ENCODE measurements at places on chromosomes 4 and X.
A peak's percentile ranks its signal among the peaks of the same experiment; 100 is the strongest.

DNA sequence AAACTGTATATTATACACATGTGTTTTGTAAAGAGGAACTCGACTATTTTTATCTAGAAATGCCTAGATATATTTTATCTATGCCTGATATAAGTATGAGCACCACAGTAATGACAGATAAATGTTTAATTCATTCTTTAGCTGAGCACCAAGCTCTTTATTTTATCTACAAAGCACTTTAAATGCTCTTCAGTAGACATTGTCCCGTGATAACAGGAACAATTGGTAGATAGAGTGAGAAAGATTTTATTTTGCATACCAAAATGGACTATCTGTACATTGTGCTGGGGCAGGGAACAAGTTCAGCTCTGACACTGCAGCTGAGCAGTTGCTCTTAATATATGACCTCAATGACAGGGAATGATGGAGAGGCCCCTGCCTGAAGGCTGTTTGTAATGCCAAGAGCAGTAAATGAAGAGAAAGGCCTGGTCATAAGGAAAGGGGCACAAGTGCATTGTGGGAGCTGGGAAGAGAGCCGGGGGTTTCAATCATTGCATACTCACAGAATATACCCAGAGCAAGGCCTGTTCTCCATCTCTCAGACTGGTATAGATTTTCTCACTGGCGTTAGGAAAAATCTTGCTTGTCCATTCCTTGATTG lies 57.3 kb downstream of the SEPTIN11 start:
- no peak overlapping the region for H3K27ac ChIP-seq
- no peaks in the 10 kb centered on the region for H3K36me3 ChIP-seq
- DNase-seq, result no peak
- no peaks in the 10 kb centered on the region for H3K27me3 ChIP-seq
- H3K4me1 ChIP-seq, result peaks cover 36% of the 10 kb centered on the region

DNA sequence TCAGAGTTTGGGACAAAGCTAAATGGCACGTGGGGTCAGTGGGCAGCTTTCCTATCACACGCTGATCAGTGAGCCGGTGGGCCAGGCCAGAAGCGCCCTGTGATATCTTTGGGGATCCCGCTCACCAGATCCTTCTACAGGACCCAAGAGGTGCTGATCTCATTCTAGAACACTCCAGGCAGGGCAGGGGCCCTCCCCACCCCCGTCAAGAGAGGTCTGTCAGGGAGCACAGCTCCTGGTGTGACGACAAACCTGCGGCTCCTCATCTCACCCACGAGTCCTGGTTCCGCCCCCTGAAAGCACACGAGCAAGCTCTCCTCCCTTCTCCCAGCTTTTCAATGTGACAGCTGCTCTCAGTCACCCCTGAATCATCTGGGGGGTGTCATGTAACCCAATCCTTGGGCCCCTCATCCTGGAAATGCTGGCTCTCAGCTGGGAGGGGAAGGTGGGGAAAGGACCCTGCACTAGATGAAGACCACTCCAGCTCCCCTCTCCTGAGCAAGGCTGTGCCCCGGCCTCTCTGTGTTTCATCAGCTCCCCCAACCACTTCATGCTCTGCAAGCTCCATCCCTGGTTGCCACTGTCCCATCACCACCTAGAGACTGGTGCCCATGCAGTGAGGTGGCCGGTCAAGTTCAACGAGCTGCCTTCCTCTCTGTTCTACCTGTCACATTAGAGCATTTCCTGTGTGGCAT lies 4.6 kb downstream of the HCFC1 start:
- no peak overlapping the region for H3K4me3 ChIP-seq
- H3K4me1 ChIP-seq, result peaks cover 42% of the 10 kb centered on the region
- H3K36me3 ChIP-seq, result peaks cover 15% of the 10 kb centered on the region
- peak; percentile 62 for DNase-seq

DNA sequence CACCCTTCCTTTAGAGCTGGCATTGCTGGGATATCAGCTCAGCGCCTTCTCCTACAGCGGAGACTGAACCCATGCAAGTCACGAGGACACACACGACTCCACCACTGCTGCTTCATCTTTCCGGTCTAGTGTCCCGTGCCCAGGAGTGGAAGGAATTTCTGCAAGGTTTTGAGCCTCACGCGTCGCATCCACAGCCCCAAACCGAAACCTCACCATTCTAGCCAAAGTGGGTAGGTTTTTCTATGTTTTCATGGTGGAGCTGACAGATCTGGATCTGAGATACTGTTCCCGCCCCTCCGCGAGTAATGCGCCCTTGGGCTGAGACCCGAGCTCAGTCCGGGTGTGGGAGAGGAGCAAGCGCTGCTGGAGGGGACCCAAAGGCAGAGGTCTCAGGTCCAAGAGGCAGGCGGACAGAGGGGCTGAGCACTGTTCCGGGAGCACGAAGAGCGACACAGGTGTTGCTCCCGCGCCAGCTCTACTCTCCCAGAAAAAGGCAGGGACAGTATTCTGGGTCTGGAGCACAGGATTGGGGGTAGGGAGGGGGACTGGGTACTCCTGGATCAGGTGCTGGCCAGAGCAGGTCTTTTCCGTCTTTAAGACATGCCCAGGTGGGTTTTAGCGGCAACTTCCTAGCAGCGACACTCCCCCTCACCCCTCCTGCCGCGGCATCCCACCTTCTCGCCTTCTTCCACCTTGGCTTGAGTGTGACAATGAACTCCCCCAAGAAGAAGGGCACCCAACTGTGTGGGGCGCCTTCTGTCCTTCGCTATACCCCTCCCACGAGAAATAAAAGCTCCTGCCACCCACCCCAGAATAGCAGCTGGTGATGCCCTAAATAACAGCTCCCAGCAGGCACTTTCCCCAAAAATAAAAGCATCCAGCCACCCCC lies 1.8 kb downstream of the EPHA5 start:
- peaks cover 34% of the 10 kb centered on the region for H3K4me1 ChIP-seq
- peak; percentile 58 for DNase-seq
- peaks cover 61% of the 10 kb centered on the region for H3K27me3 ChIP-seq
- no peak overlapping the region for H3K27ac ChIP-seq

DNA sequence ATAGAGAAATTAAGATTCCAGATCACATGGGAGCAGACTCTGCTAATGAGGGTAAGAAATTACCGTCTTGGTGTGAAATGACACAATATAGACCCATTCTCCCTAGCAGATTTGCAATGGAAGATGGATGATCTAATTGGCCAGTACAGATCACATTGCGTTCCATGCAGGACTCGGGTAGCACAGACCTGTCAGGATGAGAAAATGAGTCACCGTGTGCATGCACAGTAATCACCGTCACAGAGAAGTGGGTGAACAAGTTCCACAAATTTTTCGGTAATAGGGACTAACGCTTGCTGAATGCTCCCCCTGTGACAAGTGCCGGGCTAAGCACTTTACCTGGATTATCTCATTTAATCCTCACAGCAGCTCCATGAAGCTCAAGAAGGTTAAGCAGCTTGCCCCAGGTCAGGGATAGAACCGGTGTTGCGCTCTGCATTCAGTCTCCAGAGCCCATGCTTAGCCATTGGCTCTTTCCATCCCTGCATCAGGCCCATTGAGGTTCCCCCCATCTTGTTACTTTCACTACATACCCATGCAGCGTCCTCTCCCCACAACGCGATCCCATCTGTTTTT lies 375.6 kb downstream of the FBXW7 start:
- no peak overlapping the region for H3K4me3 ChIP-seq
- no peak overlapping the region for H3K27ac ChIP-seq
- H3K27me3 ChIP-seq, result no peaks in the 10 kb centered on the region
- no peaks in the 10 kb centered on the region for H3K36me3 ChIP-seq

GRCh38 chrX:129845616-129846190 lies 2.0 kb upstream of the ZDHHC9 start:
- H3K36me3 ChIP-seq, result no peaks in the 10 kb centered on the region
- H3K4me1 ChIP-seq, result peaks cover 7% of the 10 kb centered on the region
- H3K4me3 ChIP-seq, result no peak overlapping the region
- no peak for DNase-seq

- peaks cover 6% of the 10 kb centered on the region for H3K4me1 ChIP-seq
- H3K4me3 ChIP-seq, result no peak overlapping the region
- H3K27me3 ChIP-seq, result no peaks in the 10 kb centered on the region
- no peak for DNase-seq
- H3K27ac ChIP-seq, result no peak overlapping the region
Measured at GRCh38 chr4:53717064-53717549, 125.8 kb upstream of the LNX1 start.

DNA sequence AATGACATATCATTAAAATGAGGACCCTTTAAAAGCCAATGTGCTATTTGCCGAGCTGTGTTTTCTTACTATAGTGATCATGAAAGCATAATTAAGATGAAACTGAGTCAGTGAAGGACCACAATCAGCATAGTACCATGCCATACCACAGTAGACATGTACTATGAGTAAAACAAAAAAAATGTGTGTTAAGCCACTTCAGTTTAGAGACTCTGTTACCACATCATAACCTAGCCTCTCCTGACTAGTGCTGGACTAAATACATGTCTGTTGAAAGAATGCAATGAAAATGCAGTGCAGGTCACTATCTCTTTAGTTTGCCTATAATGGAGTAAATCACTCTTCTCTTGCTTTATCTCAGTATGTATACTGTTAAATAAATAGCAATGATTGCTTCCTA lies 12.3 kb upstream of the DDX53 start:
- no peak overlapping the region for H3K27ac ChIP-seq
- no peaks in the 10 kb centered on the region for H3K4me1 ChIP-seq
- no peak overlapping the region for H3K4me3 ChIP-seq
- H3K36me3 ChIP-seq, result no peaks in the 10 kb centered on the region
- no peaks in the 10 kb centered on the region for H3K27me3 ChIP-seq

DNA sequence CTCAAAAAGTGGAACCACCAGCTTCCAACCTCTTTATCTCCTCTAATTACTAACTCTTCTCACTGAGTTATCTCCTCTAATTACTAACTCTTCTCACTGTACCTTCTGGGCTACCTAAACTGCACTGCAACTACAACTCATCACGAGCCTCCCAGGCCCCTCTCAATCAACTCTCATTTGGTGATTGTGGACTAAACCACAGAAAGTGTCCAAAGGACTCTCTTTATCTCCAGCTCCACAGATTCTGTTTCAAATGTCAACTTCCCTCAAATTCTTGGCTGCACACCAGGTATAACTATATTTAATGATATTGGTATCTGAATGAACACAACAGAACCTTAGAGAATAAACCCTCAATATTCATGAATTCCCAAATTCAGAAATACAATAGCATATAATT lies 182.9 kb downstream of the MAML3 start:
- no peak for DNase-seq
- H3K4me1 ChIP-seq, result peaks cover 23% of the 10 kb centered on the region
- no peak overlapping the region for H3K27ac ChIP-seq
- H3K4me3 ChIP-seq, result no peak overlapping the region

DNA sequence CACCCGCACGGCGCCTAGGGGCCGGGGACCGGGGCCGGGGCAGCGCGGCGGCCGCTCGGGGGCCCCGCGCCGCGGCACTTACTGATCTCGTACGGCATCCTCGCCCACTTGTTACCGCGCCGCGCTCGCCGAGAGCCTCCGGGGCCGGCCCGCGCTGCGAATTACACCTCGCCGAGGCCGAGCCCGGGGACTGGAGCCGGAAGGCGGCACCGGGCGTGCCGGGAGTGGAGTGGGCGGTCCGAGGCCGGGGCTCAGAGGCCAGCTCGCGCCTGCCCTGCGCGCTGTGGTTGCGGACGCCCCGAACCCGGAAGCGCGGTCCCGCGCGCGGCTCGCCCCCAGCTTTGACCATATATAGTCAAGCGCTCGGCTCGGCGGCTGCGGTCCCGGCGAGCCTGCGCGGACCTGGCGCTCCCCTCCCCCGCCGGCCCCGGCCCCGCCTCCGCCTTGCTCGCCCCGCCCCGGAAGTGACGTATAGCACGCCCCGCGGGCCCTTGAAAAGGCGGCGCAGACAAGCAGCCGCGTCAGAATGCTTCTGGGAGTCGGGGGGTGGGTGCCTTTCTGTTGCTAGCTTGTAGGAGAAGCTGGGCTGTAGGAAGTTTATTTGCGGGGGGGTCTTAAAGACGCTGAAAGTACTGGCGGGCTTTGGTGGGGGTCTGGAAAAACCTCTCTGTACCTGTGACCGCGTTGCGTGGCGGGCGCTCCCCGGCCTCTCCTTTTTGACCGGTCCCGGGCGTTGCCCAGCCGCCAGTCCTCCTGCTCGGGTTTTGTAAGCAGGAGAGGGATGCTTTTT lies at the start of gene WDR1:
TSS of gene WDR1 (minus strand) at position 231 of the 790 bp plus-strand sequence. CDS start at position 98, 133 bp downstream.
- H3K4me1 ChIP-seq, result peaks cover 47% of the 10 kb centered on the region
- no peaks in the 10 kb centered on the region for H3K27me3 ChIP-seq
- peak within 1 kb of the TSS; percentile 79 for H3K4me3 ChIP-seq
- peak within 1 kb of the TSS; percentile 98 for H3K27ac ChIP-seq
- H3K36me3 ChIP-seq, result peaks cover 31% of the 10 kb centered on the region
- DNase-seq, result peak; percentile 97

- H3K36me3 ChIP-seq, result no peaks in the 10 kb centered on the region
- H3K4me1 ChIP-seq, result peaks cover 10% of the 10 kb centered on the region
- no peak for DNase-seq
- no peaks in the 10 kb centered on the region for H3K27me3 ChIP-seq
Measured at GRCh38 chr4:85776579-85776978, 301.6 kb downstream of the ARHGAP24 start.

DNA sequence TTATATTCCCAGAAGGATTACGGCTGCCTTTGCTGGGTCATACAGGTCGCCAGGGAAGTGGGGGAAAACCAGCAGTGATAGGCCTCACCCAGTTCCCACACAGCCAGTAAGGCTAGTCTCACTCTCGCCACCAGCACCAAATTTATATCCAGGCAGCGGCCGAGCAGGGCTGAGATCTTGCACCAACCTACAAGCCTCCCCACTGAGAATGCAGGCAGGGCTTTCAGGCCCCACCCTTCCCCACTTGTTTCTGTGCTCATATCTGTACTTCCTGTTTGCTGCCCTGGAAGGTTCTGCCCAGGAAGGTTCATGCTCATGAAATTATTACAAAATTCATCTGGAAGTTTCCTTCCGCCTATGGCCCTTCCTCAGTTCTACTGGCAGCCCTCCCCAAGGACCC lies 179.7 kb downstream of the STIM2 start:
- no peaks in the 10 kb centered on the region for H3K27me3 ChIP-seq
- H3K36me3 ChIP-seq, result no peaks in the 10 kb centered on the region
- no peak overlapping the region for H3K4me3 ChIP-seq

DNA sequence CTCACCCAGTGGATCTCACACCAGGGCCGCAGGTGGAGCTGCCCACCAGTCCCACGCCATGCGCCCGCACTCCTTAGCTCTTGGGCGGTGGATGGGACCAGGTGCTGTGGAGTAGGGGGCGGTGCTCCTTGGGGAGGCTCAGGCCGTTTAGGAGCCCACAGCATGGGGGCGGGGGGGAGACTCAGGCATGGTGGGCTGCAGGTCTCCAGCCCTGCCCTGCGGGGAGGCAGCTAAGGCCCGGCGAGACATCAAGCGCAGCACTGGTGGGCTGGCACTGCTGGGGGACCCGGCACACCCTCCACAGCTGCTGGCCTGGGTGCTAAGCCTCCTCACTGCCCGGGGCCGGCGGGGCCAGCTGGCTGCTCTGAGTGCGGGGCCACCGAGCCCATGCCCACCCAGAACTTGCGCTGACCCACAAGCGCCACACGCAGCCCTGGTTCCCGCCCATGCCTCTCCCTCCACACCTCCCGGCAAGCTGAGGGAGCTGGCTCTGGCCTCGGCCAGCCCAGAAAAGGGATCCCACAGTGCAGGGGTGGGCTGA lies 312.9 kb upstream of the GIMD1 start:
- no peaks in the 10 kb centered on the region for H3K36me3 ChIP-seq
- no peaks in the 10 kb centered on the region for H3K27me3 ChIP-seq
- no peaks in the 10 kb centered on the region for H3K4me1 ChIP-seq
- no peak overlapping the region for H3K27ac ChIP-seq
